ENCODE measurements at places on chromosomes 16 and 17. TPM values are rescaled to one million over a fixed set of nuclear protein-coding genes. Genes with fewer than 3 reads are reported as not detected.
A peak's percentile ranks its signal among the peaks of the same experiment; 100 is the strongest.

GRCh38 chr16:57115514-57116182 lies 23.3 kb downstream of the CPNE2 start:
- peaks cover 4% of the 10 kb centered on the region for H3K4me1 ChIP-seq
- H3K36me3 ChIP-seq: peaks cover 3% of the 10 kb centered on the region

GRCh38 chr16:77881355-77882030 lies 93.1 kb downstream of the VAT1L start:
- H3K27ac ChIP-seq: no peak overlapping the region
- DNase-seq: no peak
- H3K4me3 ChIP-seq: no peak overlapping the region
- no peaks in the 10 kb centered on the region for H3K36me3 ChIP-seq
- no peaks in the 10 kb centered on the region for H3K4me1 ChIP-seq

The NUPR1 gene
- 0.13 TPM for total RNA-seq

The TMEM204 gene
- 23.4 TPM for total RNA-seq

The PRR35 gene
- total RNA-seq: not detected

- H3K27me3 ChIP-seq: peaks cover 7% of the 10 kb centered on the region
- peaks cover 6% of the 10 kb centered on the region for H3K4me1 ChIP-seq
These were observed 6.1 kb upstream of the PRSS8 start for GRCh38 chr16:31141489-31142108.

- H3K4me3 ChIP-seq: no peak overlapping the region
- no peaks in the 10 kb centered on the region for H3K4me1 ChIP-seq
- H3K27me3 ChIP-seq: peaks cover 21% of the 10 kb centered on the region
- no peak for DNase-seq
- H3K36me3 ChIP-seq: no peaks in the 10 kb centered on the region
These were observed 116.1 kb downstream of the C16orf95 start for GRCh38 chr16:87201052-87201451.

DNA sequence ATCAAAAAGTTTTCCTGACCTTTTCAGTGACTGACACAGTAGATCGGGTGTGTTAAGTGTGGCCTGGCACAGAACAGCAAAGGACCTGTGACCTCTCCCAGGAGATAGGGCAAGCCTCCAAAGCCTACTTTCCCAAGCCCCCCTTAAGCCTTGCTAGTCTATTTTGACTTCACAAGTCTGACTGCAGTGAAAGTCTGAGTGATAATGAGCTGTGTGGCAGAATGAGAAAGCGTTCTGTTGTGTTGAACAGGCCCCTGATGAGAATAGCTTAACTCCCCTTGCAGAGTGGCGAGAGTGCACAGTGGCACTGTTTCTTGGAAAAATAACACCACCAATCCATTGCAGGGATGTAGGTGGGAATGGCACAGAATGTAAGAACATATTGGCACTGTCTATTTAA lies 32.8 kb downstream of the MMD start:
- H3K27ac ChIP-seq: no peak overlapping the region
- no peak overlapping the region for H3K4me3 ChIP-seq
- H3K4me1 ChIP-seq: peaks cover 5% of the 10 kb centered on the region

GRCh38 chr17:41689497-41690299 lies 1.0 kb downstream of the EIF1 start:
- H3K27ac ChIP-seq: peak overlapping the region; percentile 100
- H3K27me3 ChIP-seq: peaks cover 4% of the 10 kb centered on the region
- peak; percentile 51 for DNase-seq
- peaks cover 34% of the 10 kb centered on the region for H3K4me1 ChIP-seq
- peaks cover 10% of the 10 kb centered on the region for H3K36me3 ChIP-seq

Measured in T-helper 17 cell (primary cell).